ENCODE measurements at places on chromosomes 12 and 14.

DNA sequence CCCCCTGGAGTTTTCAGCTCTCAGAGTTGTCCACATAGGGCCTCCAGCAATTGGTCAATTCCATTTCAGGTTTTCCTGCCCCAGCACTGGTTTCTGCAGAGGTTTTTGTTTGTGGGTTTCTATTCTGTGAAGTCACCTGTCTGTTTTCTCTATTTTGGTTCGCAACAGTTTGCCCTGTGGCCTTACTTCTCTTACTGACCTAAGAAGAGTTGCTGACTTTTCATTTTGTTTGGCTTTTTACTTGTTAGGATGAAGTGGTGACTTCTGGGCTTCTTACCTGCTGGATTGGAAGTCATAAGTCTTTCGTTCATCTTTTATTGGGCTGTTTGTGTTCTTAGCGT is 196.4 kb upstream of the PARP11 start:
- DNase-seq, result no peak

DNA sequence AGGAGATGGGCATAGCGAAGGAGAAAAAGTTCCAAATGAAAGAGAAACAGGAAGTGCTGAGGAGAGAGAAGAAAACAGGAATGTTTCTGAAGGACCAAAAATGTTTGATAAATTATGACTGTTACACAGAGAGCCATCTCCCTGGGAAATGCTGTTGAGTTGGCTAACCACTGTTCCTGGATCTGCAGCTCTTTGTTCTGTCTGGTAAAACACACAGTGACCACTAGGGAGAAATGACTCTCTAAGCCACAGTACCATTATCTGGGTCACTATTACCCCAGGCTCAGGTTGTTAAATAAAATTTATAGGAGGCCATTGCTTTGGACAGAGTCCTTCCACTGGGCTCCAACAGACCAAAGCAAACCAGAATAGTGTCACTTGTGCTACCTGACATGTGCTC is 219.3 kb downstream of the CRADD start:
- no peak for DNase-seq

GRCh38 chr14:26599291-26599690 is 1.5 kb upstream of the NOVA1 start:
- no peak for DNase-seq

DNA sequence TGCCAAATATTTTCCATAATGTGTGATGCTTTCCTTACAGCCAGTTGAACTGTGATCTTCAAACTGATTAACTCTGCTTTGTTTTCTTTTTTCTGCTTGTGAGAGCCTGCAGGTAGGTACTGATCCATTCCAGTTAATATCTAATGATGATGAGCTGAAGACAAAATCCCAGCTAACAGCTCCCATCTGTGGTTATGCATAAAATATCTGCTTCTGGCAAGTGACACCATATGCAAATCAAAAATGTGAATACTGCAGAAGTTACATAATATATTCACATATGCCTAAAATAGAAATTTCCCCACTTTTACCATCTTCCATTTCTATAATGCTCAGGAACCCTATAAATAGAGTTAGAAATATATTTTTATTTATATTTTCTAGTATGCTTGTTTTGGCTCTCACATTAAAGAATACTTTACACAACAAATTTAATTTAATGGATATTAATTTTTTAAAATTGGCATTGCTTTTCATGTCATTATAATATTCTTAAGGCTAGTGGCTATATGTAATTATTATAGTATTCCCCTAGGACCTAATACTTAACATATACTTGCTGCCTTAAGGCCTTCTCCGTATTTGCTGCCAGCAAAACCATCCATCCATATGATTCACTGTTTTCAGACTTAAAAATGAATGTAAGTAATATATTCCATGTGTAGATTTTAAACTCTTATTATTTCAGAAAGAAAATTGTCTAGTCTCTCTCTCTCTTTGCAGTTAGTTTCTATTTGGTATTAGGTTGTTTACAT is 83.8 kb downstream of the CCER1 start:
- no peak for DNase-seq

DNA sequence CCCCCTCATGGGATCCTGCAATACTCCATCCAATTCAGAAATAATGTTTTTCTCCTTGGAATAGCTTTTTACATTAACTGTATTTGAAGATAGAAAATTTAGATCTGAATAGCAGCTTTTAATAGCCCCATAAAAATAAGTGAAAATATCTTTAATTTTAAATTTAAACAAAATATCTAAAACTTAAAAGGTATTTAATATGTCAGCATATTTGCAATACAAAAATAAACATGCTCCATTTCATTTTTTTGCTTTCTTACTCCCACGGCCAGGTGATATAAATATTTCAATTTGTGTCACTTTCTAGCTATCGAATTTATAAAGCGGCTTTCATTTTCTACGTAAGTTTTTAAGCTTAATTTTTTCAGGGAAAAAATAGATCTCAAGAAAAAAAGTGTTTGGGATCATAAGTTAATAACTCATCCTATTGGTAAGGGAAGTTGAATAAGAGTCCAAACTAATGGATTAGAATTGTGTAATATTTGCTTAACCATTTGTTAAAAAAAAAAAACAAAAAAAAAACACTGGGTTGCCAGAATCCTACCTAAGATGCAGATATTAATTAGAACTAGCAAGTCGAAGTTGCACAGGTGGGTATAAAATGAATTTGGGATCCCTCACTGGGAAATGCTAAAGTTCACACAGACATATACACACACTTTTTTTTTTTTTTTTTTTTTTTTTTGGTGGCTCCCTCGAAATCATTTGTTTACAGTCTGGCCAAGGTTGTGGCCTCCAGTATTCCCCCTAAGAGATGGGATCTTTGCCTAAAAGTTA is 47.6 kb downstream of the PPP2R5C start:
- no peak for DNase-seq

DNA sequence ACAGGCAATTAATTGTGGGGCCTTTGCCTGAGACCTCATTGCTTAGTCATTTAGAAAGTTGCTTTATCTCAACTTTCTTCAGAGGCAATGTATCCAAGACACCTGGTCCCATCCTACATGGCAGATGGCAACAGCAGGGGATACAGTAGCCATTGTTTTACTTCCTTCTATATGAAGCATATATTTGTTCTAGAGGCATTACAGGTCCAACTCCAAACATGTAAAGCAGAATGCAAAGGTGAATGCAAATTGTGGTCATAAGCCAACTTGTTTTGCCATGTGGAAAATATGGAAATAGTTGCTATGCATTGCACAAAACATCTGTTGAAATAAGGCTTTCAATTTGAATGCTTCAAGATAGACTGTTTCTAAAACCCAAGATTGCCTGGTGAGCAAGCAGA is 109.8 kb upstream of the BCAT1 start:
- no peak for DNase-seq

DNA sequence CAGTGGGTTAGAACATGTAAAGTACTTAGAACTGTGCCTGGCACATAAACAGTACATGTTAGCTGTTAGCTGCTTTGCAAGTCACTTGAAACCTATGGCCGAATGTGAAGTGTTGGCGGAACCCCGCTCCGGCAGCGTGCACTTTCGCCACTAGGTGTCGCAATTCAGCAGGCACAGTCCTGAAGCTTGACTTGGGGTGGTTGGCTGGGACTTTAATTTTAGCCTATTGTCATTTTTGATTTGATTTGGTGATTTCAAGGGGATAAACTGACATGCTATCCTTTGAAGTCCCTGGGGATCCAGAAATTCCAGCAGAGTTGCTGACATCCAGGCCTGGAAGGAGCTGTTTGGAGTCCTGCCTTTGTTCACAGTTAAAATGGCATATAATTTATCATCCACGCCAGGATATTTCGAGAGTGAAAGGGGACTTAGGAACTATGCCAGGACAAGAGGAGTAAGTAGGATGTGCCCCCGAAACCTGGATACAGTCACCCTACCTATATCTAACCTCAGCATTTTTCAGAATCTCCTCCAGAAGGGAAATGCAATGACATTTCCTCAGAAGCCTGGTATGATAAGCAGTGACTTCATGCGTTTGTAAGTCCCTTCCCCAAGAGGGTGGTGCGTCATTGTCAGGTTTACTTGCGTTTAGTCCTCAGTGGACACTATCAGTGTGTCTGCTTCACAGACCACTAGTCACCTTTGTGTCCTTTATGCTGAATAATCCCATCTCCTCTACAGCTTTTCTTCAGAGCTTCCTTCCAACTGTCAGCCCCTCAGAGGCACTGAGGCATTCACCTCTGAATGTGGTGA is 3.5 kb upstream of the TSPAN9 start:
- DNase-seq, result peak; percentile 75

DNA sequence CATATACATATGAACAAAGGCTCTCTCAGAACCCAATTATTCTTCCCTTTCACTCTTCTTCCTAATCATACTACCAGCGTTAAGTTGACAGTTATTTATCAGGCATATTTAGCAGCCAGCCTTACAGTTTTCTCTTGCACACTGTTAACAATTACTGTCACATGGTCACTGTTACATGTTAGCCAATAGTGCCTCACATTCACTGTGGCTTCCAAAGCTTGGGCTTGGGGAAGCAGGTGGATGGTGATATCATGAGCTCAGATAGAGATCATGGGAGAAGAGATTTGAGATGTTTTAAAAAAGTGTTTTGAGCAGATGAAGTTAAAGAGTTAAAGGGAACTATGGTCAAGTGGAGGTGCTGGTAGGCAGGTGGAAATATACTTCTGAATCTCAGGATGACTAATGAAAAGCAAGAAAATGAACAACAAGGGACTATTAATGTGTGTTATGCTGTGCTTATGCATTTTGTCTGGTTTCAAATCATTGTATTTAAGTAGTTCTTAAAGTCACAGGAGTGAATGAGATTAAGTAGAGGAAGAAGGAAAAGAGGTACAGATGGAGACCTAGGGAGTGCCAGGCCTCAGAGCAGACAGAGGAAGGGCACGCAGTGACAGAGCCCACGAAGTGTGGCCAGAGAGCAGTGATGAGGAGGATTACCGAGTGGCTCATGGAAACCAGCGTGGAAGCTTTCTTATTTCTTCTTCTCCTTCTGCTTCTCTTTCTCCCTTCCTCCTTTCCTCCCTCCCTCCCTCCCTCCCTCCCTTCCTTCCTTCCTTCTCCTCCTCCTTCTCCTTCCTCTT is 39.6 kb downstream of the BICD1 start:
- no peak for DNase-seq

- DNase-seq, result no peak
These were observed 3.2 kb upstream of the OR4K5 start for GRCh38 chr14:19917243-19917642.

GRCh38 chr12:40232602-40233001 is 7.8 kb downstream of the LRRK2 start:
- no peak for DNase-seq

GRCh38 chr12:79964100-79964627 is 29.3 kb upstream of the PPP1R12A start:
- DNase-seq, result no peak

- no peak for DNase-seq
These were observed 26.5 kb downstream of the ARL6IP4 start for GRCh38 chr12:123006977-123007376.

GRCh38 chr14:76499399-76499798 is 123.5 kb downstream of the ESRRB start:
- no peak for DNase-seq

- peak; percentile 53 for DNase-seq
These were observed 840 bp downstream of the PNP start for GRCh38 chr14:20469890-20470602.

- DNase-seq, result no peak
These were observed 3.7 kb upstream of the ART4 start for GRCh38 chr12:14846876-14847580.

DNA sequence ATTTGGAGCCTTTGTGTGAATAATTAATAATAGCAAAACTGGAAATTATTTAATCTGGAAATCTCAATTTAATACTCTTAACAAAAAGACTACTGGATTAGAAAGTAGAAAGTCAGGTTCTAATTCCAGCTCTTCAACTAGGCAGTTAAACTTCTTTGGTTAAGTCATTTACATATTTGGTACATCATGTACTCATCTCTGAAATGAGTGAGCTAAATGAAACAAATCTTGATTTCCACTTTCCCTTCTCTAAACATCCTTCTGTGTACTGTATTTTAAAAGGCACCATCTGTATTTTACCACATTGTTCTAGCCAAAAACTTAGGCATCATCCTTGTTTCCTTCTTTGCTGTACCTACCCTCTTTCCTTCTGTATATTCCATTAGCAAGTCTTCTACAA is 26.9 kb downstream of the CRADD start:
- no peak for DNase-seq

DNA sequence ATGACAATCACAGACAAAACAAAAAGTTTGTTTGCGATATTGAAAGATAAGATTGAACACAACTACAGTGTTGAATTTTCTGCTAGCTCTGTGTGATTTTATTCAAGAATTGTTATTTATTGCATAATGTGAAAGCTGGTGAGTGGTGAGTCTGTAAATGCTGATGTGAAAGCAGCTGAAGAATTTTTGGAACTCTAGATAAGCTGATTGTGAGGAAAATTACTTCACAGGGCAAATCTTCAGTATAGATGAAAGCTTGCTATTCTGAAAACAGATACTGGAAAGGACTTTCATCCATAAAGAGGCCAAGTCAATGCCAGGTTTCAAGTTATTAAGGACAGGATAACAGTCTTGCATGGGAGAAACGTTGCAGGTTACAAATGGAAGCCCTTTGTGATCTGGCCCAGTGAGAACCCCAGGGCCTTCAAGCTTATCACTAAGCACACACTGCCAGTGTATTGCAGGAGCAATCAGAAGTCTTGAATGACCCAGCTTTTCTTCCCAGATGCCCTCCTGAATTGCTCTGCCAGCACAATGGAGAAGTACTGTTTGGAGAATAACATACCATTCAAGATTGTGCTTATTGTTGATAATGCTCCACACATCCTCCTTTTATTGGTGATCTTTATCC is 153.7 kb downstream of the PCNX1 start:
- no peak for DNase-seq

GRCh38 chr14:95227279-95227860 is 70.0 kb upstream of the DICER1 start:
- DNase-seq, result no peak

- DNase-seq, result no peak
These were observed 174.1 kb downstream of the SLC6A15 start for GRCh38 chr12:84738481-84738972.

DNA sequence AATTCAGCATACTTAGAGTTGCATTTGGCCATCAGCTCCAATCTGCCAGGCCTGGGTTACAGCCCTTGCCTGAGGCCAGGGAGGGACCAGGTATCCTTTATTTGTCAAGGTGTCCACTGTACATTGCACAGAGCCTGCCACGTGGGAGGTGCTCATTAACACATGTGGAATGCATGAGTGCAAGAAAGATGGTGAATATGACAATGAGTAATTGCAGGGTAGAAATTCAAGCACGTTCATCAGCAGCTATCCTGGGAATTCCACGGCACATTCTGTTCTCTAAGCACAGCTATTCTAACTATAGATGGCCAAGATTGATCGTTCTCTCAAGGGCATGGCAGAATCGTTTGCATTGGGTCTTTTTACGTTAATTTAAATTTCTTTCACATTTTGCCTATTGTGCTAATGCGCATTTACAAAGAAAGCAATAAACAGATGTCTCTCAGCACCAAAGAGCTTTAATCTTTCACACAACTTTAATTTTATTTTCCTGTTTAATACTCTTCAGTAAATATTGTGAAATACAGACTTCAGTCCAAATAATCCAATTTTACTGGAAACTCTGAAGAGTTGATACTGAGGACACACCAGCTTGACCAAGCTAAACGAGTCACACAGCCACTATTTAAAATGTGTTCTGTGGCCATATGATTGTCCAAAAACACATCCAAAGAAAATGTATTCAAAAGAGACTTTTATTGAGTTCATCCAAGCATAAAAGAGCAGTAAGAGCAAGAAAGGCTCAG is 1025.7 kb upstream of the TMEM132C start:
- DNase-seq, result no peak
